ENCODE measurements at places on chromosomes 16 and 17. TPM values are rescaled to one million over a fixed set of nuclear protein-coding genes. Genes with fewer than 3 reads are reported as not detected.

Gene IFI35
- 20.2 TPM for total RNA-seq

Gene TEX19
- total RNA-seq, result not detected

Gene HOXB5
- total RNA-seq, result not detected

Gene C16orf86
- total RNA-seq, result 6.2 TPM

Gene TMEM238L
- total RNA-seq, result not detected
